Stimulated activated CD4-positive, alpha-beta T cell treated with anti-CD3 and anti-CD28 coated beads, Interleukin-2, amount 100 ng/mL, for 4 hours (primary cell): ENCODE measurements at places on chromosomes 16 and 17.
A peak's percentile ranks its signal among the peaks of the same experiment; 100 is the strongest.

DNA sequence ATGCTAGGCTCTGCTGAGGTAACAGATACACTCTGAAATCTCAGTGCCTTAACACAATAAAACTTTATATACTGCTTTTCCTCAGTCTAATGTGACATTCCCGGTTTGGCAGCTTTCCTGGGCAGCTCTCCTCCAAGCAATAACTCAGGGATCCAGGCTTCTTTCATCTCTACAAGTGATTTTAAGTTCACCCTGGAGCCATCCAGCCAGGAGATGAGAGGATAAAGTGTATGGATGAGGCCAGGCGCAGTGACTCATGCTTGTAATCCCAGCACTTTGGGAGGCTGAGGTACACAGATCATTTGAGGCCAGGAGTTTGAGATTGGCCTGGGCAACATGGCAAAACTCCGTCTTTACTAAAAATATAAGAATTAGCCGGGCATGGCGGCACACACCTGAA, 147.2 kb downstream of the UTP18 start:
- no peak for DNase-seq

- no peak for DNase-seq
These were observed 154.1 kb upstream of the RPL38 start for GRCh38 chr17:74049167-74049966.

DNA sequence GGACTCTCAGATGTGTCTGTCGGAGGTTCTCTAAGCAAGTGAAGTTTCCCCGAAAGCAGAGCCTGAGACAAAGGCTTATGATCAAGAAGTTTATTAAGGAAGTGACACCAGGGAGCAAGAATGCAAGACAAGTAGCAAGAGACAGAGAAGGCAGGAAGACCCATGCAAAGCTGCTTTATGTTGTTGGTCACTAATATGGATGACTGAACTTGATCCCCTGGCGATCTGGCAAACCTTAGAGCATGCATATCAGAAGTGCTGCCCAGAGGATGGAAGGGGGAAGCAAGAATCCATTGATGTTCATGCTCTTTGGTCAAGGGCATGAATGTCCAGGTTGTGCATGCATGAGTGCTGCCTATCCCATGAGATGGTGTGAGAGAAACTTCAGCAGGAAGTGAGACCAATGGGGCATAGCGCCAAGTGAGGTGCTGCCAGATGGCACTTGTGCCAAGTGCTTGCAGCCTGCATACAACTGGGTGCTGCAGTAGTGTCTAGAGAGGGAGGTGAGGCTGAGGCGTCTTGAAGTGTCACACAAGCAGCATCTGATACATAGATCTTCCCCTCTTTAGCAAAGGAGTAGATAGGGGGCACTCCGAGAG, 176.5 kb downstream of the SALL1 start:
- no peak for DNase-seq

- DNase-seq: peak; percentile 83
These were observed 591 bp upstream of the SLFN5 start for GRCh38 chr17:35242158-35242804.

DNA sequence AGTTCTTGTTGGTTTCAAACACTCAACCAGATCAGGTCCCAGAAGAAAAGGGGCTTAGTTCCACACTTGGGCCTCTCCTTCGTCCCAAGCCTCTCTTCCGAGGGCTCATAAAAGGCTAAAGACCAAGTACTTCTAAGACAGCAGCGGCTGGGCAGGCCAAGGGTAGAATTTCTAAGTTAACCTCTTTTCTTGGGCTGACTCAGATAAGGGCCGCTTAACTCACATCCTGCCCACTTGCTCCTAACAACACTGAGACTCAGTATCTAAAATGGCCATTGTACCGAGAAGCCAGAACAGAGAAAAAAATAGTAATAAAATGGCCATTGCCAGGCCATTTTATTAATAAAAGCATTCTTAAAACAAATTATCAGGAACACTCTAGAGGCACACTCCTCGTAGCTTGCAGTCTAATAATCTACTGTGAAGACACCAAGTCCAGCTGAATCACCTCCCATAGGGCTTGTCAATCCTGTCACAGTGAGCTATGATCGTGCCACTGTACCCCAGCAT, 42.1 kb downstream of the RANBP10 start:
- DNase-seq: no peak

DNA sequence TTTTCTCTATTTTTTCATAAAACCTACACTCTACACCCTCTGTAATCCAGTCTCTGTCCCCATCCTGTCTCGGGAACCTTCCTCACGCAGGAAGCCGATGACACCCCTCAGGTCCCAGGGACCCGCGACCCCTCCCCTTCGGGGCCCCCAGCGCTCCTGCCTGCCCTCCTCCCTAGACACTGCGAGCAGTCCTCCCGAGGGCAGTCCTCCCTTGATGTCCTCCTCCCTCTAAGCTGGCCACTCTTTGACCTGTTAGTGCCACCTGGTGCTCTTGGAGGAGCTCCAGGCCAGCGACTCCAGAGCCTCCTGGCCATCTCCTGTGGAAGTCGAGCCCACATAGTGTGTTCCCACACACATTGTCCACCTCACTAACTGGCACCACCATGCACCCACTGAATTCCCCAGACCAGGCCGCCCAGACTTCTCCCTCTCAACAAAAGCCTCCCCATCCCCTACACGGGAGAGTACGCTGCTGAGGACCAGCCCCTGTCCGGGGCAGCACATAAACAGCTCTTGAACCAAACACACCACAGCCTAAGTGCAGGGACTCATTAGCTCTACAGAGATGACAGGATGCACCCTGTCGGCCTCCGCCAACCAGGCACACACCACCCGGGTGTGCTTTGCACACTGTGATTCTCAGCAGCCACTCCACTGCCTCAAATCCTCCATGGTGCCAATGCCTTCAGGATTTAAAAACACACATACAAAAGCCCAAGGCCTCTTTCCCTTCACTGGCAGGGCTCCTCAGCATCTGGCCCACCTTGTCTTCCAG, 9.3 kb downstream of the OSBPL7 start:
- no peak for DNase-seq

GRCh38 chr17:57606111-57606875, 138.8 kb downstream of the CCDC182 start:
- DNase-seq: no peak

- DNase-seq: no peak
These were observed 162.4 kb upstream of the FAM20A start for GRCh38 chr17:68763562-68763961.

- no peak for DNase-seq
These were observed 51.2 kb upstream of the CNTNAP4 start for GRCh38 chr16:76226011-76226410.

- no peak for DNase-seq
These were observed 88.2 kb downstream of the NOG start for GRCh38 chr17:56681561-56682266.

GRCh38 chr16:88377961-88378360, 4.8 kb upstream of the ZNF469 start:
- DNase-seq: no peak

DNA sequence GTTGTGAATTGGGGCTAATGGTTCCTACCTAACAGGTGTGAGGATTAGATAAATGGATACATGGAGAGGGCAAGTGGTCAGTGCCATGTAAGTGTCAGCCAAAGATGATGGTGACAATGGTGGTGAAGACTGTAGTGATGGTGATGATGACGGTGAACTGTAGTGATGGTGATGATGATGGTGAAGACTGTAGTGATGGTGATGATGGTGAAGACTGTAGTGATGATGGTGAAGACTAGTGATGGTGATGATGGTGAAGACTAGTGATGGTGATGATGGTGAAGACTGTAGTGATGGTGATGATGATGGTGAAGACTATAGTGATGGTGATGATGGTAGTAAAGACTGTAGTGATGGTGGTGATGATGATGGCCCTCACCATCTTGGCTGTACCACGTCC, 18.1 kb upstream of the GNG13 start:
- no peak for DNase-seq

GRCh38 chr17:52157603-52158449, 688 bp downstream of the CA10 start:
- no peak for DNase-seq

GRCh38 chr16:75074920-75075687, 41.5 kb downstream of the LDHD start:
- peak; percentile 60 for DNase-seq

- no peak for DNase-seq
These were observed at the start of gene CRAMP1 for GRCh38 chr16:1612320-1613111. TSS of gene CRAMP1 (plus strand) at chr16:1612360. CDS start at chr16:1614640, 2,280 bp downstream.

- no peak for DNase-seq
These were observed 38.2 kb upstream of the GNG13 start for GRCh38 chr16:838741-839140.

GRCh38 chr17:36731811-36732210, 130.4 kb downstream of the MRM1 start:
- DNase-seq: no peak

GRCh38 chr16:83629836-83630235, 177.9 kb upstream of the HSBP1 start:
- DNase-seq: no peak

- no peak for DNase-seq
These were observed 99.8 kb downstream of the CDH11 start for GRCh38 chr16:65021852-65022595.

GRCh38 chr16:67729636-67730248, 10.6 kb upstream of the GFOD2 start:
- no peak for DNase-seq

GRCh38 chr17:10071141-10071540, 127.3 kb downstream of the GAS7 start:
- no peak for DNase-seq

DNA sequence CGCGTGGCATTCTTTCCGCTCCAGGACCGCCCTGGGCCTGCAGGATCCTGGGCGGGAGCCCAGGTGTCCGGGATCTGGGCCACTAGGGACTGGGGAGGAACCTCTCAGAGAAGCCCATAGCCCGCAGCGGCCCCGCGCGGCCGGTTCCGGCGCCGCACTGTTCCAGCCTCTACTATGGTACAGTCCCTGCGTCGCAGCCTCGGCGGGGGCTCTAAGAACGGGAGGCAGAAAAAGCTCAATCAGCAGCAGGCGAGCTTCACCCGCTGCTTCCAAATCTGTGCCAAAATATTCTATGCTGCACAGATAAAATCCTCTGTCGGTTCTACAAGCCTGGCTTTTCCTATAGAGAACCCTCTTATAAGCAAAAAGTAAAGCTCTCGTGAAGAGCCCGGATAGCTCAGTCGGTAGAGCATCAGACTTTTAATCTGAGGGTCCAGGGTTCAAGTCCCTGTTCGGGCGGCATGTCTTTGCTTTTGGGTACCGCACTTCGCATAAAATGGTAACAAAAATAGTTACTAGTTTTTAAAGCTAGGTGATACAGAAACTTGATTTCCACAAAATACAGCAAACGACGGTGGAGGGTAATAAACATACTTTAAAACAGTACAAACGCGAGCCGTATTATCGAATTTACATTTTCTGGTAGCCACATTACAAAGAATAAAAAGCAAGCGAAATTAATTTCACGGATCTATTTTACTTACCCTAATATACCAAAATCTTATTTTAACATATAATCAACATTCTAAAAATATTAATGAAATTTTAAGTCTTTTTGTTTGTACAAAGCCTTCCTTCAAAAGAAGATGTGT, 661 bp upstream of the ALOXE3 start:
- DNase-seq: peak; percentile 79

DNA sequence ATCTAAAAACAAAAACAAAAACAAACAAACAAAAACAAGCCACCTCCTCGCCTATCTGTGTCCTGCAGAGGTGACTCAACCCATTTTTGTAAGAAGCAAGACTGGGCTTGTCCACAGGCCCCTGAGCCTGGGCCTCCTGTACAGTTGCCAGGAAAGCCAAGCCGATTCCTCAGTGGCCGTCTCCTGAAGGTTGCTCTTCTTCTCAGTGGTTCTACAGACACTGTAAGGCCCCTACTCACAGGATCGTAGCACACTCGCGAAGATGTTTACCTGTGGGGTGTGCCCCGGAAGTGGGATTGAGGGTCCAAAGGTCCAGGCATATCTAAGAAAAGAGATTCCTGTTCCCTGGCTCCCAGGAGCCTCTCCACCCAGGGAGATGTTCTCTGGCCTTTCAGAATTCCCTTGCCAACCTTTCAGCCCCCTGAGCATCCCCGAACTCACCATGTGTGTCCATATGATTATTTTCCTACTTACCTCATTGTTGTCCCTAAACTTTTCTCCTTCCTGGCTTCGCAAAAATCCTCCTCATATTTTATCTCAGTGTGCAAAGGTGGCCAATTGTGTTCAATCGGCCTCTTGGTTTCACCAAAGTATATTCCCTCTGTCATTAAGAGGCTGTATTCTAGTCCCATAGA, 7.5 kb upstream of the CES3 start:
- no peak for DNase-seq

GRCh38 chr17:45584092-45585036, 93.8 kb upstream of the PLEKHM1 start:
- DNase-seq: peak; percentile 40

GRCh38 chr16:10927497-10928112, 14.7 kb downstream of the DEXI start:
- no peak for DNase-seq

DNA sequence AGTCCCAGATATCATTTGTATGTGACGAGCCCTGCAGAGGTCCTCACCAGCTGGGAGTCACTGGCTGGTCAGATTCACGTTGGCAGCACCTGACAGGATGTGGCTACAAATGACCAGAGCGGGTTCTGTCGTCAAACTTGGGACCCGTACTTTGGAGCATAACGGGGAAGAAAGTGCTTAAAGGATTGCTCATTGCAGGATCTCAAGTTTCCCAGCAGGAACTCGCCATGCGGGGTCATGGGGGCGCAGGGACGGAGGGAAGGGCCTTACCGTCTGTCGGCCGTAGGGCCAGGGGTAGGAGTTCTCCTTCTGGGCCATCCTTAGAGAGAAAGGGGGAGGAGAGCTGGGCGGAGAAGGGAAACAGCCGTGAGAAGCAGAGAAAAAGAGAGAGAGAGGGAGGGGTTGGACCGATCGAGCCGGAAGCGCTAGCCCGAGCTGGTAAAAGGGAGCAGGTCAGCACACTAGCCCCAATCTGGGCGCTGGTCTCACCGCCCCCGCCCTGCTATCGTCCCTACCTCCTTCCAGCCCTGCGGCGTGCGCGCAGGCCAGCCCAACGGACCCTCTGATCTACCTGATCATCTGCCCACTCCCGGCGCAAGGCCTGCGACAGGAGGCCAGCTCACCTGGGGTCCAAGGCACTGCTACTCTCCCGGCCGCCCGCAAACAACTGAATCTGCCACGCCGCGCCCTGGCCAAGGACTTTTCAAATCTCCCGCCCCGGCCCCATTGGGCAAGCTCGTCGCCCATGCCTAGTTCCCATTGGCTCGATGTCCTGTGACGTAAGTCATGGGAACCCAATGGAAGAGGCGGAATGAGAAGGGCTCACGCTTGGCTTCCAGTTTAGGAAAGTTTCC, at the start of gene AURKB:
AURKB (minus strand) TSS at position 669 of the 854 bp plus-strand sequence; CDS start at position 318, 351 bp downstream.
- DNase-seq: peak; percentile 92

DNA sequence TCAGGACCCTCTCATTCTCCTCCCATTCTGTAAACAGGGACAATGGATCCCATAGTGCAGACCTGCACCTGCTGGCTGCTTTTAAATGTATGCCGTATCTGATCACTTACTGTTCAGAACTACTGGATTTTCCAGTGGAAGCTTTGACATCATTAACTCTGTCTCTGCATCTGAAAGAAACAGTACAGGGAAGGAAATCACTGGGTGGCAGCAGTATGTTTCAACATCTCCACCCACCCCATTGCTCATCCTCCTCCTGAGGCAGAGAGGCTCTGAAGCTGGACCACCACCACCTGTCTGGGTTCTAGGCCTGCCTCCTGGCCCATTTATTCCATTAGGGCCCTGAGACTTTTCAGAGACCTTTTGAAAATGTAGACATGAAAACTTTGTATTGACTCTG, 2.6 kb downstream of the CCL15 start:
- DNase-seq: no peak

- DNase-seq: peak; percentile 16
These were observed 61.6 kb downstream of the TIMM22 start for GRCh38 chr17:1058423-1059130.

GRCh38 chr17:75061618-75062017, 14.6 kb downstream of the KCTD2 start:
- no peak for DNase-seq
